ENCODE measurements at places on chromosomes 2 and 18.

DNA sequence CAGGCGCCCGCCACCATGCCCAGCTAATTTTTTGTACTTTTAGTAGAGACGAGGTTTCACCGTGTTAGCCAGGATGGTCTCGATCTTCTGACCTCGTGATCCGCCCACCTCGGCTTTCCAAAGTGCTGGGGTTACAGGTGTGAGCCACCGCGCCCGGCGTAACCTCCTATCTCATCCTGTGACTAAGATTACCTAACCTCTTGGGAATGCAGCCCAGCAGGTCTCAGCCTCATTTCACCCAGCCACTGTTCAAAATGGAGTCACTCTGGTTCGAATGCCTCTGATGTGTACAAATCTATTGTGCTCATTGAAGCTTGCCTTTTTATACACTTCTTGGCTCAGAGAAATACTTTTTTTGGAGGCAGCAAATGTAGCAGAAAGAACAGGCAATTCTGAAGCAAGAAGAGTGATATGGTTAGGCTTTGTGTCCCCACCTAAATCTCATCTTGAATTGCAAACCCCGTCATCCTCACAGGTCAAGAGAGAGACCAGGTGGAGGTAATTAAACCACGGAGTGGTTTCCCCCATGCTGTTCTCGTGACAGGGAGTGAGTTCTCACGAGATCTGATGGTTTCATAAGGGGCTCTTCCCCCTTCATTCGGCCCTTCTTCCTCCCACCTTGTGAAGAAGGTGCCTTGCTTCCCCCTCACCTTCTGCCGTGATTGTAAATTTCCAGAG lies 60.6 kb downstream of the SLC4A3 start:
- DNase-seq: no peak

DNA sequence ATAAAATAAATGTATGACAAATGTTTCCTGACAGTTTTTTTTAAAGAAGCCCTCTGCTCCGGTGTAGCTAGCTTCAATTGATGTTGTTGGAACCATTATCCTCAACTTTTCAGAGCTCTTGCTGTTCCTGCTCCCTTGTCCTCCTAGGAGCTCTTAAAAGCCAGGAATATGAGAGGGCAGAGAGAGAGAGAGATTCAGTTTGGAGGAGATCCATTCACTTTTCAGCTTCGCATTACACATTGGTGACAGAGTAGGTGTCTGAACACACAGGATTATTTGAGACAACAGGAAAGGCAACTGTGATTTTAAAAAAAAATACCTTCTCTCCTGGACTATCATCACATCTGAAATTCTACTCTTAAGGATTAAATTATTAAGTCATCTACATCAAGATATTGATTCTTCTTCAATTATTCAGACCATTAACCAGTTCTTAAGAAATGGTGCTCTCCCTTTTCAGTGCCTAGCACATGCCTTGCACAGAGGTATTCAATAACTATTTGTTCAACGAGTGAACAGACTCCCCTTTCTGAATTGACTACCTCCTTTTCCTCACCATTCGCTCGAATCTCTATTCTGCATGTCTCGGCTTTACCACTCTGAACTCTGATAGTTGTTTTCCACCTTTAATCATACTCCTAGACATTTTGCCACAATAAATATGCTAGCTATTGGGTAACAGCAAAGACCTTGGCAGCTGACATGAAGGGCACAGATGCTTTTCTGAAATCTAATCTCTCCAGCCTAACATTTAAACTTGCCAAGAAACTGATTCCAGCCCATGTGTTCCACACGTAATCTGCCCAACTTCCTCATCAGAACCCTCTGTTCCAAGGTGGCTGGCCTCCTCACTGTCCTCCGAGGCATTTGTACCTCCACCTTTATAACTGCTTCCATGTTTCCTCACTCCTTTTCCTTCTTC lies 28.6 kb upstream of the SLC35F5 start:
- DNase-seq: no peak

GRCh38 chr2:158319269-158319668 lies 137.3 kb downstream of the CCDC148 start:
- no peak for DNase-seq

GRCh38 chr2:120632796-120633646 lies 102.6 kb upstream of the GLI2 start:
- DNase-seq: no peak

- DNase-seq: no peak
These were observed 31.9 kb downstream of the GLI2 start for GRCh38 chr2:120767486-120768005.

DNA sequence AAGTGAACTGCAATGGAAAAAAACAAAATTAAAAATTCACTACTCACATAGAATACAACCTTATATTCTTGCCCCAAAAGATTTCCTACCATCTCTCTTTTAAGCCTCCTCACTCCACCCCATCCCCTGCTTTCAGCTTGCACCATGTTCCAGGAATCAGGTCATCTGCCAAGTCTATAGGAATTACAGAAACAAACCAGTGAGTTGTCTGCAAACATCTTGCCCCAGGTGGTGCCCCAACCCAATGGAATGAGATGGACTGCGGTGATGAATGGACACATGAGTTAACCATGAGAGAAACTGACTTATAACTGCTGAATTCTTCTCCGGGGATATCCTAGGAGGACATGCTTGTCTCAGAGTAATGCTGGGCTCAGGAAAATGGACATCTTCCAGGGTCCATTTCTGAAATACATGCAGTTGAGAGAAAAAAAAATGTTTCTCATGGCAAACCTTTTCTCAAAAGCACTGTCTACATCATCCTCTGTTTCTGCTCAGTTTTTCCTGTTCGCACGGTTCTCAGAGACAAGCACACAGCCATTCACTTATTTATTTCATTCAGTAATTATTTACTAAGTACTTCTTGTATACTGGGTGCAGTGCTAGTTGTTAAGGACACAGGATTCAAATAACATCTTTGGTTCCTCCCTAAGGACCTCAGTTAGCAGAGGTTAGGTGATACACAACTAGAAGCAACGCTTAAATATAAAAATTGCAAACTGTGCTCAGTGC lies 350.0 kb downstream of the RND3 start:
- no peak for DNase-seq

DNA sequence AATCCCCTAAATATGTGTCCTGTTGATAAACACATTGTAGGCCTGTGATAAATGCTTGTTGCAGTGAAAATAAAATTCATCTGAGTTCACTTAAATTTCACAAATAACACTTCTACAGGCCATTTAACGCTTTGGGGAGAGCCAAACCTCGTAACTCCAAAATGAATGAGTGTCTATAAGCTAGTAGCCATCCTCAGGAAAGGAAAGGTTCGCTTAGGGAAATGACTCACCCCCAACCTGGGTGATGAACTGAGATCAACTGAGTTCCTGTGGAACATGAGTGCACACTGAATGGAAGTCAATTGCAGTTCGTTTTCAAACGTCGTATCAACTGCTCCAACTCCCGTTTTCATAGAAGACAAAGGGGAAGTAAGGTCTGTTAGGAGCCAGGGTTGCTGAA lies 527.6 kb upstream of the ID2 start:
- DNase-seq: no peak

DNA sequence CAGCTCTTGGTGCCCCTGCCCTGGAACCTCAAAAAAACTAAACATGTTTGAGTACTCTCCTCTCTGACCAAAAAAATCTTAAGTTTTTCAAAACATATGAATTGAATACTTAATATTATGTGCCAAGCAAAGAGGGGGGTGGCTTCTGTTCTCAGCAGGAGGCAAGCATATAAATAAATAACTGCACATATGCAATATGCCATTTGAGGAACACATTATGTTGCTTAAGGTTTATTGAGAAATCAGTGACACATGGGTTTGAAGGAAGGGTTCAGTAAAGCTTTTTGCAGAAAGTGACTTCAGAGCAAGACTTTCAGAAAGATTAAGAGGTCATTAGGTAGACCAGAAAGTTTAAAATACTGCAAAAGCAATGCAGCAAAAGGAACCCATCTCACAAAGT lies 429.2 kb downstream of the TDRD15 start:
- no peak for DNase-seq

DNA sequence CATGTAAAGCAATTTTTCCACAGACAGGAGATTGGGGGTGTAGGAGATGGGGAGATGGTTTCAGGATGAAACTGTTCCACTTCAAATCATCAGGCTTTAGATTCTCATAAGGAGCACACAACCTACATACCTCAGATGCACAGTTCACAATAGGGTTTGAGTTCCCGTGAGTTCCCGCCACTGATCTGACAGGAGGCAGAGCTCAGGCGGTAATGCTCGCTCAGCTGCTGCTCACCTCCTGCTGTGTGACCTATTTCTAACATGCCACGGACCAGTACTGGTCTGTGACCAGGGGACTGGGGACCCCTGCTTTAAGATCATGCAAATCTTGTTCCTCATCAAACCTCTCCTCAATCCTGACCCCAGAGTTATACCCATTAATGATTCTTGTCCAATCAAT lies 70.1 kb downstream of the RPE start:
- DNase-seq: no peak

Measured in fibroblast of upper back skin (primary cell).